Activated naive CD4-positive, alpha-beta T cell treated with anti-CD3 and anti-CD28 coated beads, Interleukin-2, amount 10 ng/mL, durations not matched to agents 7 days and 5 days (primary cell): ENCODE measurements at places on chromosomes 6 and 20.

DNA sequence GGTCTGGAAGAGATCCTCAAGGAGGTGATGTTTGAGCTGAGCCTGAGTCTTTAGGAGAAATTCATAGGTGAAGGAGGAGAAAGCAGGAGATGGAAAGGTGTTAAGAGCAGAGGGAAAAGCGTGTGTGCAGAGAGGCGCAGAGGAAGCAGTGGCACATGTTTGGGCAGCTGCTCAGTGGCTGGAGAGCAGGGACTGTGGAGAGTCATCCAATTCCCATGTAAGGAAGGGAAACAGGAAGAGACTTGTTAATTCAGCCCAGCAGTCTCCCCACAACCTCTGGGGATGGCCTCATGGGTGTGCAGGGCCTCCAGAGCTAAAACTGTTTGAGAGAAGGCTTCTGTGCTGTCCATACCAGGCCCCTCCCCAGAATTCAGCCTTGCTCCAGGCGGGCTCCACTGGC lies 16.2 kb downstream of the AAR2 start:
- DNase-seq: no peak

- DNase-seq: no peak
These were observed 27.4 kb downstream of the STX11 start for GRCh38 chr6:144177726-144178125.

DNA sequence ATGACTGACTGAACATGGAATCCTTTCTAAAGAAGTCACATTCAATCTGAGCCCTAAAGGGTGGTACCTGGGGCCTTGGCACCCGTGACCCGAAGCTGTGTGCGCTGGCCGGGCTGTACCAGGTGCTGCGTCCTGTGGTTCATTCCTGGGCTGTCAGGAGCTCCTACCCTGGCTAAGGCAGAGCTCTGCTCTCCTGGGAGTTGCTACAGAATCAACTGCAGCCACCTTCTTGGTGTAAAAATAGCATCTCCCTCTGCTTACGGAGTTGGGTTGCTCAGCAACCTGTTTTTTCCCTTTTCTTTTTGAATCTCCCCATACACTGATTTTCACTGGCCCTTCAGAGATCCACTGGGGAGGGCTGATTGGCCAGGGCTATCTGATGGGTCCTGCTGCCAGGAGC lies 236.6 kb upstream of the PDE10A start:
- no peak for DNase-seq

DNA sequence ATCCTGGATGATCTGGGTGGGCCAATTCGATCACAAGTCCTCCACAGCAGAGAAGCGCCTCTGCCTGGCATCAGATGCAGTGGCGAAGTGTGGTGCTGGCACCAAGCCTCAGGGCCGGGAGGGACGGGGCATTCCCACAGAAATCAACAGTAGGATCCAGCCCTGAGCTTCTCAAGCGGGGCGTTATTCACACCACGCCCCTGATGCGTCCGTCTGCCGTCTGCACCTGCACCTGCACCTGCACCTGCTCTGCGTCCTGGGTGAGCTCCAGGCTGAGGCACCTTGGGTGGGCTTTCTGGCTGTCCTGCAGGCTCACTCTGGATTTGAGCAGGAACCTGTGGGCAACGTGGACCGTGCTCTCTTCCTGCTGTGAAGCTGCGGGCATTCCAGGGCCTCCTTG lies 13.8 kb upstream of the NTSR1 start:
- no peak for DNase-seq

- DNase-seq: no peak
These were observed 12.2 kb downstream of the LIN28B start for GRCh38 chr6:104969108-104969507.

DNA sequence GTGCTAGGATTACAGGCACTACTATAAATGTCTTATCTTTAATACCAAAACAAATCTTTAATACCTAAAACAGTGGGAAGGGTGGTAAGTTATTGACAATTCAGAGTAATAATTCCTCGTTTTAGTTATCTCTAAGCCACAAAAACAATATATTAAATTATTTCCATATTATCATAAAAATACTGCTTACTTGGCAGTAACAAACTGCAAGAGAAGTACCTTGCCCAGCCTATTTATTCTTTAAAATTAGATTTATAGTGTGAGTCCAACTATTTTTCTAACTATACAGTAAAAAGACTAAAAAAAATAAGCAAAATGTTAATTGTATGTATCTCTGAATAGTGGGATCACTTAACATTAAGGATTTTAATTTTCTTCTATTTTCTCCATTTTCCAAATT lies 123.2 kb downstream of the HACE1 start:
- DNase-seq: no peak

- peak; percentile 80 for DNase-seq
These were observed 40.3 kb upstream of the ANGPT4 start for GRCh38 chr20:956330-956951.

- DNase-seq: no peak
These were observed 132.3 kb downstream of the CARMIL1 start for GRCh38 chr6:25411316-25411950.

DNA sequence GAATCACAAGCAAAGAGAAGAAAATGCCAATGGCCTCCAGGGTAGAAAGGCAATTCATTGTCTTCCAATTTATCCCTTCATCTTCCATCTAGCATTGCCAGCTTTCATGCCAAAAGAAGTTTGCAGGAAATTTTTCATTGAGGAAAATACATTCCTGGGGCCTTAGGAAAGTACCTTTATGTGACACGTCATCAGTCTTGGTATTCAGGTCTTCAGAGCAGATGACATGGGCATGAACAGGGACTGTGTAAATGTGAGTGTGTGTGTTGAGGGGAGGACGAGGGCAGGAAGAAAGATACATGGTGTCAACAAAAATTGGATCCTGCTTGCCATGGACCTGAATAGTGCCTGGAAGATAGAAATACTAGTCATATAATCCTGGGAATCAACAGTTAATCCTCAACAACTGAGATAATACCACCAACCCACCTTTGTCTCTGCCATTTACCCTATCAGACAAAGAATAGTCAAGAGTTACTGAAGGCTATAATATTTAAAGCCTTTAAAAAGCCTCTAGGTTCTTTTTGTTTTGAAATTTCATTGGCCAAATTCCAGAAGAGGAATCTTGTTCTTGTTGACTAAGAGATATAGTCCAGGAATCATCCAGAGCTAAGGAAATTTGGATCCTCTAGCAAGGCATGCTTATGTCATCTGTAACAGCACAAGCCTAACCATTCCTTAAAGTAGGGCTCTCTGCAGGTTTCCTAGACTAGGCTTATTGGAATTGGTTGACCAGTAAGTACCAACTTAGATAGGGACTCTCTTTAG lies 405.8 kb upstream of the SASH1 start:
- no peak for DNase-seq

DNA sequence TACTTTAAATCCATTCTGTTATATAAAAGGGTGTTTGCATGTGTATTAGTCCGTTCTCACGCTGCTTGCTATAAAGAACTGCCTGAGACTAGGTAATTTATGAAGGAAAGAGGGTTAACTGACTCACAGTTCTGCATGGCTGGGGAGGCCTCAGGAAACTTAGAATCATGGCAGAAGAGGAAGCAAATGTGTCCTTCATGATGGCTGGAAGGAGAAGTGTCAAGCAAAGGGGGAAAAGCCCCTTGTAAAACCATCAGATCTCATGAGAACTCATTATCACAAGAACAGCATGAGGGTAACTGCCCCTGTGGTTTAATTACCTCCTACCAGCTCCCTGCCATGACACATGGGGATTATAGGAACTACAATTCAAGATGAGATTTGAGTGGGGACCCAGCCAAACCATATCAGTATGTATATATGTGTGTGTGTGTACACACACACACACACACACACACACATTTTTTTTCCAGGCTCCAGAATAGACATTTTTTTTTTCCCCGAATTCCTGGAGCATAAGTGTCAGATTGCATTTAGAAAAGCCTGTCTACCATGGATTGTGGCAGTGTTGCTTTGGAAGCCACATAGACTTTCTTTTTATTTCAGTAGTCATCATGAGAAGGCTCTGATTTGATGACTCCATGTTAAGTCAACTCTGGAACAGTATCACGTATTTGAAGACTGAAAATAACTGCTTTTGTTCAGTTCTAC lies 31.5 kb downstream of the KDM1B start:
- DNase-seq: no peak

GRCh38 chr6:98516206-98516605 lies 318.2 kb upstream of the POU3F2 start:
- no peak for DNase-seq

DNA sequence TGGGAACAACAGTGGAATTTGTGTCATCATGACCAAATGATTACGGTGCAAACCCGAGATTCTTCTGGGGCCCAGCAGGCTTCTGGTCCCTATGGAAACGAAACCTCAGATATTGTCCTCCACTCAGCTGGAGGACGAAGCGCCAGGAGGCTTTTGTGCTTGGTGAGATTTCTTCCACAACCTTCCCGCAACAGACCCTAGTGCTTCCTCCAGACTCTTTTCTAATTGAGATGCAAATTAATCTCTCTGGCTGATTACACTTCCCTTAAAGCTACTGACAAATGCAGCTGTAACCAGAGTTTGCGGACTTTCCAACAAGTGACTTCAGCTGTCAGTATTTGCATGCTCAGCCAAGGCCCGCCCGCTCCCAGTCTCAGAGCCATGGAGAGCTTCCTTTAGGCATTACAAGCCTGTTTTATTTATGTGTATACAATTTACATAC lies 96.0 kb downstream of the INSM1 start:
- DNase-seq: no peak

DNA sequence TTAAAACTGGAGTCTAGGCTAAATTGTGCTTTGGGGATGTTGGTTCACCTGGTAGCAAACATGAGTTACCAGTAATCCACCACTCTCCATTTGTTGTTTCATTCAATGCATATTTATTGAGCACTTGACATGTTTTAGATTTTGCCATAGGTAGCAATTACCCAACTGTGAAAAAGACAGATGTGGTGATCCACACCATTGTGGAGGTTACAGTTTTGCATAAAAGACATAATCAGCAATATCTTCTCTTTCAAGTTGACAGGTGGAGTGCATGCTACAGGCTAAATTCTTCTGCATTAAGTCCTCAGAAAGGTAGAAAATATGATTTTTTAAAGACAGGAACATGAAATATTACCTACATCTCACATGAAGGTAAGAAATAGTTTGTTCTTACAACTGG lies 143.0 kb upstream of the TSHZ2 start:
- no peak for DNase-seq

DNA sequence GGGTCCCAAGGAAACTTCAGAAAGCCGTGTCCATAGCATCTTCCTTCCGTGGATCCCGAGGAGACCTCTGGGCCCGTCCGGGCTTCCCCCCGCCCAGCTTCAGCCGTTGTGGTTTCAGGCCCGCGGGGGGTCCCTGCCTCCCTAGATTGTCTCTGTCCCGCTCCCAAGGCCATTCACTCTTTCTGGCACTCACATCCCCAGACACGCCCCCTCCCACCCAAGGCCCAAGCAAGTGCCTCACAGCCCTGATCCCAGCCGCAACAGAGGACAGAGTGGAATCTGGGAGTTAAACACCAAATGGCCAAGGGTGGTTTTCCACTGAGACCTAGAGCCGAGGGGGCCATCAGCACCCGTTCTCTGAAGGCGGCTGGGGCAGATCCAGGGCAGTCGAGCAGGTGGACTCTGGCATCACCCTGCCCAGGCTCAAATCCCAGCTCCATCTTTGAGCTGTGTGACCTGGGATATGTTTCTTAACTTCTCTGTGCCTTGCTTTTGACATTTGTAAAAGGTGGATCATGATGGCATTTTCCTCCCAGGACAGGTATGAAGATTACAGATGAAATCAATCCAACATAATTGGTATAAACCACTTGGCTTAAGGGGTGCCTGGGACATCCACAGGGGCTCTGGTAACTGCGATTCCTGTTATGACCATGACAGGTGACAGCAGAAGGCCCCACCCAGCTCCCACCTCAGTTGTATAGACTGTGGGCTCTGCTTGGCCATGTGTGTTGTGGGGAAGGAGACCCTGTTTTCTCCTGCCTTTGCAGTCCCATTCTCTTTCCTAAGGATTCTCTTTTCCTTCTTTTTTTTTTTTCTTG lies 48.1 kb downstream of the CTCFL start:
- no peak for DNase-seq

- no peak for DNase-seq
These were observed 861 bp upstream of the RALGAPA2 start for GRCh38 chr20:20713244-20713765.

- no peak for DNase-seq
These were observed 218.2 kb downstream of the C6orf118 start for GRCh38 chr6:165091121-165091785.

DNA sequence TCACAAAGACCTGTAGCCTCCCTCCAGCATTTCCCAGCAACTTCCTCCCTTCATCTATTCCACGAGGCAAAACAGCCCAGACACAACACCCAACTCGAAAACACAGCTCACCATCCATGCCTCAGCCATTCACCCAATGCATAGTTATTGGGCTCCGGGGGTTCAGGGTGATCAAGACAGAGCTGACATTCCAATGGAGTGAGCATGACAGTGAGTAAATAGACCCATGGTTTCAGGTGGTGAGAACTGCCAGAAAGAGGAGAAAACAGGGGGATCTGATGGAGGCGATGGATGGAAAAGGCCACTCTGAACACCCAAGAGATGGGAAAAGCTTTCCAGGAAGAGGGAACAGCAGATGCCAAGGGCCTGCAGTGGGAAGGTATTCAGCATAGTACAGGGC lies 5.9 kb downstream of the CASS4 start:
- DNase-seq: no peak

- DNase-seq: no peak
These were observed 125.9 kb downstream of the CDK19 start for GRCh38 chr6:110689275-110689935.

DNA sequence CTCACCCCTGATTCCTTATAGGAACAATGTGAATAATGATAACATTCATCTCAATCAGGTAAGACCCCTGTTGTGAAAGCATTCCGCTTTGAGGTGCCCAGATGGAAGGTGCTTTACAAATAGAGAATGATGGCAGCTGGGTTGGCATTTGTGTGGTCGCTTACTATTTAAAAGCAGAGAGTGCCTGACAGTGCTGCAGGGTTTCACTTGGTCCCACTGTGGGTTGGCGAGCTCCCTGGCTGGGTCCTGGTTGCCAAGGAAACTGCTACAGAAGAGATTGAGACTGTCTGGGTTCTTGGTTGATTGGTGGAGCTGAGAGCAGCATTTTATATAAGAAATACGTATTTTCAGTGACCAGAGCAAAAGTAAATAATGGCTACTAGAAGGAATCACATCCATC lies 207.2 kb upstream of the KCNQ5 start:
- no peak for DNase-seq
